ENCODE measurements at places on chromosomes 7 and 10.

DNA sequence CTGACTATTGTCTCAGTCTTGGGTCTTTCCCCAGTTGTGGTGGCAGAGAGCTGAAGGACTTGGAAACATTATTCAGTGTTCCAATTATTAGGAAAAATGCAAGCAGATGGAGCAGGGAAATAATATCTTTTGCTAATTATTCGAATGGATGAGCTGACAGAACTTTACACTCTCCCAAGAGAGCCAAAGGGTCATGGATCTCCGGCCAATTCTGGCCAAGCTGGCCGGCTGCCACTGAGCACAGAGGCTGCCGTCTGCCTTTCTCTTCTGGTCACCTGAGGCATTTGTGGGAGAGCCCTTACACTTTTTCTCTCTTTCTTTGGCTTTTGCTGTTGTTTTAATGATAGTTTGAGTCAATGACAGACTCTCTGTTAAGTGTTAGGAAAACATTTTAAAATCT, 22.2 kb upstream of the CNTNAP2 start:
- no peak for DNase-seq

GRCh38 chr10:103193107-103193819, at the start of gene NT5C2:
Gene NT5C2, minus strand, starts transcription at chr10:103193272. Its CDS starts 18,314 bp downstream, at chr10:103174958.
- peak; percentile 67 for DNase-seq

GRCh38 chr10:128440513-128441160, 314.4 kb upstream of the MKI67 start:
- DNase-seq: no peak

DNA sequence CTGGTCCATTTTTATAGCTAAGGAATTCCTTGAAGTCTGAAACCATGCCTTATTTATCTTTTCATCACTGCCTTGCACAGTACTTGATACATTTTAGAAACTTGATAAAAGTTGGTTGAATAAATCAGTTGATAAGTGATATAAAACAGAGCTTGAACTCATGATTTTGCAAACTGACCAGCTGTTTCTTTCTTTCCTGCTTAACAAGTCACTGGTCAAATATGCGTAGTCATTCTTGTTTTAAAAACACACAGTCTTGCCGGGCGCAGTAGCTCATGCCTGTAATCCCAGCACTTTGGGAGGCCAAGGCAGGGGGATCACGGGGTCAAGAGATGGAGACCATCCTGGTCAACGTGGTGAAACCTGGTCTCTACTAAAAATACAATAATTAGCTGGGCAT, 6.3 kb downstream of the TPST1 start:
- no peak for DNase-seq

DNA sequence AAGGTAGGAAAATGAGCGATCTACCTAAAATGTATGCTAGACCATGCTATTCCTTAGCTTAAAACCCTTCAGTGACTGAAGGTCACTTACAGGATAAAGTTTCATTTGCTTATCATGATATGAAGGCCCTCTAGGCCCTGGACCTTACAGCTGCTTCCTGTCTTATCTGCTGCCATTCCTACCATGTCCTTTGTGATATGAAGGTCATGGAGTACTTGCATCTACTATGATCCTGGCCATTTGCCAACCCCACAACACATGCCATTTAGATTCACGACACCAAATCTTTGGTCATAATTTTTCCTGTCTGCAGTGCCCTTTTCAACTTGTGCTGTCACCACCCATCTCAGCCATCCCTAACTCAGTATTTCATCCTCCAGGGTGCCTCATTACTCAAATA, 181.8 kb upstream of the MDFIC start:
- DNase-seq: no peak

GRCh38 chr10:122244001-122244975, 26.8 kb upstream of the BTBD16 start:
- no peak for DNase-seq

GRCh38 chr7:31775556-31775955, 88.5 kb downstream of the PPP1R17 start:
- no peak for DNase-seq

DNA sequence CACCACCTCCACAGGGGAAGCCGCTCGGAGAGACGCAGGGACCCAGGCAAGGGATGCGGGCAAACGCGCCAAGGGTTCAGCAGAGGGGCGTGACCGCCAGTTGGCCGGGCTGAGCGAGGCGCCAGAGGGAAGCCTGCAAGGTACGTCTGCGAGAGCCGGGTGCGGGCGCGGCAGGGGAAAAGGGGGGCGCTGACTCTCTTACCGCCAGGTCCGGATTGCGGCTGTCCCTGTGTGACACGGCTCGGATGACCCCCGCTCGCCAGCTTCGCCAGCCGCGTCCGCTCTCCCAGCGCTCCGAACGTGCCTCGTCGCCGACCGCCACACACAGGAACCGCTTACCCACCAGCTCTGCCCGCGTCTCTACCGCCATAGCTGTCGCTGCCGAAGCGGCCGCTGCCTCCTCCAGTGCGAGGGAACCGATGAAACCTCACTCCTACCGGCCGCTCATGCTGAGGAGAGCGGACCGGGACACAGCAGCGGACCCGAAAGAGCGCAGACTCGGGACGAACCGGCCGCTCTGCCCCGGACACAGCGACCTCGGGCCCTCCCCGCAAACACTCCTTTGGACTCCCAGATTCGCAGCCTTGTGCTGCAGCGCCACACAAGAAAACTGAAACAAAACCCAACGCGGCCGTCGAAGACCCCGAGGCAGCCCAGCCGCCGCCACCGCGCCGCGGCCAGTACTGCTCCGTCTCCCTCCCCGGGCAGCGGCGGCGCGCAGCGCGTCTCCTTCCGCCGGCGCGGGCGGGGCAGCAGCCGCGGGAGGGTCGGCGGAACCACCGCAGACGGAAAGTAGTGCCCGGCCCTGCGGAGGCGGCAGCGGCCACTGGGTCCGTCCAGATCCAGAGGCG, at the start of gene JMJD1C:
Gene JMJD1C, minus strand, starts transcription at position 685 of the 851 bp plus-strand sequence. Its CDS starts 315 bp downstream, at position 370.
- peak; percentile 27 for DNase-seq

DNA sequence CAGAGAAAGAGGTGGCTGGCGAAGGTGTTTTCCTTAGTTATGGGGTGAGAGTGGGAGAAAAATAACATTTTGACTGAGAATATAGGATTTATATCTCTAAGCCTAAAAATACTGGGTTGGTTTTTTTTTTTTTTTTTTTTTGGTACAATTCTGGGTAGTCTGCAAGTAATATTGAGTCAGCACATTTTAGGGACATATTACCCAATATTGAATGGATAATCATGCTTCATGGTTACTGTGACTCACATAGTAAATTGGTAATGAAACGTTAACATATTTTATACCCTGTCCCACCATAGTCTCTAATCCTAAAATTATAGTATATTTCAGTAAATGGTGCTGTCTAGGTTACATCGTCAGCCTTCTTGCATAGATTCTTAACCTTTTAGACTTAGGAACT, 91.4 kb downstream of the TPST1 start:
- DNase-seq: no peak

GRCh38 chr10:5184987-5185775, at the start of gene AKR1C8:
Gene AKR1C8, minus strand, starts transcription at chr10:5185150. Its CDS starts 46 bp downstream, at chr10:5185104.
- DNase-seq: no peak

DNA sequence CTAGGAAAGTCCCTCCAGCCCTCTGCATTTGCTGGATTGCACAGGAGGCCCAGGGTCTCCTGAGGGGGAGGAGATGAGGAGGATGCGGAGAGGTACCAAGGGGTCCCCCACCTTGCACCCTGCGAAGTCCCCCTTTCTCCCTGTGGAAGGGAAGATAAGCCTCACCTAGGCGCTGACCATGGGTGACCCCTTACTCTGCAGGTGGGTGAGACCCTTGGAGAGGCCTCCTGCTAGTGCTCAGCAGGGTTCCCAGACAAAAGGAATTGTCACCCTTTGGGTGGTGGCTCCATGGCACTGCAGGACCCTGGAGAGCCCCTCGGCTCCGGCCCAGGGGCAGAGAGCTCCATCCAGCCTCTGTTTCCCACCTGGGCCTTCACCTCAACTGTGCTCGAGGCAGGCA, 107.0 kb upstream of the RET start:
- DNase-seq: no peak

DNA sequence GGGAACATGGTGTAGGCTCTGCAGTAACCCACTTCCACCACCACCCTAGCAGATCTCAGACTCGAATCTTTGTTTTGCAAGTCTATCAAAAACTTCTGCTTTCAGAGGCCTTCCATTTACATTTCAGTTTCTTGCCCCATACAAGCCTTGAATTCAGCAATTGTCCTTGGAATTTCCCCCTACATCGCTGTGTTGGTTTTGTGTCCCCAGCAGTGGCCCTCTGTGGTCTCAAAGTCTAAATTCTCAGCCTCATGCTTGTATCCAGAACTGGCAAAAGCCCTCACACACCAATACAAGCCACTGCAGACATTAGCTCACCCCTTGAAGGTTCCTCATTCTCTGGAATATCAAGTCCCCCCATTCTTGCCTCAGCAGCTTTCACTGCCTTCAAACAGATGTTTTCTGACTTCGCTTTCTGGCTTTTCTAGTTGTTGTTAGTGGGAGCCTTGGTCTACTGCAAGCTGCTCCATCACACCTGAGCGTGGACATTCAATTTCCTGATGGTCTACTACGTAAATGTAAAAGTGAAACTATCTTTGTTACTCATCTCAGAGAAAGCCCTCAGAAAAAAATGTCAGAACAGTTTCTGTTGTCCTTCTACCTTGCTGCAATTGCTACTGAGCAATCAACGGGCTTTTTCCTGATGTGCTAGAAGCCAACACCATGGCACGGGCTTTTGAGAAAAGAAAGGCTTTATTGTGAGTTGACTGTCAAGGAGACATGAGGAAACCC, 1.8 kb upstream of the NUB1 start:
- no peak for DNase-seq

- DNase-seq: peak; percentile 60
Observed at GRCh38 chr10:72340510-72341261, 14.0 kb downstream of the DNAJB12 start.

- no peak for DNase-seq
Observed at GRCh38 chr10:86261941-86262687, 104.5 kb downstream of the GRID1 start.

GRCh38 chr10:99224766-99225165, 10.9 kb downstream of the HPSE2 start:
- DNase-seq: no peak

- no peak for DNase-seq
Observed at GRCh38 chr7:24054236-24054635, 229.8 kb upstream of the NPY start.
